ENCODE measurements at places on chromosomes 7 and 10.
A peak's percentile ranks its signal among the peaks of the same experiment; 100 is the strongest.

- no peaks in the 10 kb centered on the region for H3K4me1 ChIP-seq
- H3K27me3 ChIP-seq = no peaks in the 10 kb centered on the region
- H3K27ac ChIP-seq = no peak overlapping the region
- no peak overlapping the region for H3K4me3 ChIP-seq
- no peak for DNase-seq
- no peaks in the 10 kb centered on the region for H3K36me3 ChIP-seq
Observed at GRCh38 chr7:19561121-19561805, 147.6 kb downstream of the POLR1F start.

- H3K27me3 ChIP-seq = no peaks in the 10 kb centered on the region
- no peaks in the 10 kb centered on the region for H3K4me1 ChIP-seq
Observed at GRCh38 chr10:131702531-131703356, 198.1 kb upstream of the PPP2R2D start.

DNA sequence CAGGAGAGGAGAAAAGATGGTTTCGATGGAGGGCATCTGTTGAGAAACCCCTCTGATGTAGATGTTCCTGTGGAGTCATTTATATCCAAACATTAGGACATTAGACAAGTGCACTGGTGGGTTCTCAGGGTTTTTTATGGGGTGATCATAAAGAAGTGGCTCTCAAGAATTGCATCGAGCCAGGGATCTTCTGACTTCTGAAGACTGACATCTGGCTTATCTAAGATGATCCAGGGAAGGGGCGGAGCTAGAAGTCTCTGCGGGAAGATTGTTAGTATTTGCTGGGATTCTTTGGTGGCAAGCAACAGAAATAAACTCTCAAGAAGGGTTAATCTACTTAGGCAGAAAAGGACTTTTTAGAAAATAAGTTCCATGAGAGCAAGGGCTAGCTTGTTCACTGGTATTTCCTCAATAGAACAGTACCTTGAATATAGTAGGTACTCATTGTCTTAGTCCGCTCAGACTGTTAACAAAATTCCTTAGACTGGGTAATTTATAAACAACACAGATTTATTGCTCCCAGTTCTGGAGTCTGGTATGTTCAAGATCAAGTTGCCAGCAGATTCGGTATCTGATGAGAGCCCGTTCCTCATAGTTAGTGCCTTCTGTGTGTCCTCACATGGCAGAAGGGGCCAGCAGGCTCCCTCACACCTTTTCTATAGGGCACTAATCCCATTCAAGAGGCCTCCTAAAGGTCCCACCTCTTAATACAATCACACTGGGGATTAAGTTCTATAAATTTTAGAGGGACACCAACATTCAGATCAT, 28.5 kb upstream of the SYPL1 start:
- H3K27ac ChIP-seq = no peak overlapping the region
- no peaks in the 10 kb centered on the region for H3K27me3 ChIP-seq
- no peak for DNase-seq
- H3K36me3 ChIP-seq = no peaks in the 10 kb centered on the region
- H3K4me1 ChIP-seq = no peaks in the 10 kb centered on the region

DNA sequence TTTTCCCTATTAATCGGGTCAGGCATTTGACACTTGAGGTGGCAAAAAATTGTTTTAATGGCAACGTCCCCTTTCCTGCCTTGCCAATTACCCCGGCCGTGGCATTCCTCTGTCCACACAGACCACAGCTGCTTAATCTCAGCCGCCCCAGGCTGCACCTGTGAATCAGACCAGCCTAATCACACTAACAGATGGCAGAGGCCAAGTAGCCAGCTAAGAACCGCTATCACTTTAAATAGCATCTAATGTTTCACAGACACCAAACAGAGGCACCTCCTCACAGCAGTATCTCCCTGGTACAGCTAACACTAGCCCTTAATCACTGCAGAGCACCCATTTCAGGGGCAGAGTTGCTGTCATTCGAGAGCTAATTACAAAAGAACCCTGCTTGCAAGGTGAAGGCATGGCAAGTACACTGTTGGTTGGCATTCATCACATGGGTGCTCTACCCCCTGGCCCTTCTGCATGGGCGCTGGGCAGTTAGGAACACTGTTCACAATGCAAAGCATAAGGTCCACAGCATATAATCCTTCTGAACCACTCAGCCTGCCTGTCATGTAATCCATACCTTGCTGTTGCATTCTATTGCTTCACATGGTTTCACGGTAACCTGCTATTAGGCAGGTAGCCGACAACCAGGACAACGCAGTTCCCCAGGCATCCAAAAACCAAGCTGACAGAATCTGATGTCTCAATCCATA, 38.8 kb downstream of the FGFR2 start:
- DNase-seq = no peak
- no peaks in the 10 kb centered on the region for H3K27me3 ChIP-seq

GRCh38 chr7:29479301-29480200, 84.1 kb upstream of the PRR15 start:
- H3K27me3 ChIP-seq = no peaks in the 10 kb centered on the region
- no peaks in the 10 kb centered on the region for H3K4me1 ChIP-seq
- peak; percentile 92 for DNase-seq
- H3K4me3 ChIP-seq = no peak overlapping the region
- peak overlapping the region; percentile 77 for H3K27ac ChIP-seq
- no peaks in the 10 kb centered on the region for H3K36me3 ChIP-seq

- no peaks in the 10 kb centered on the region for H3K4me1 ChIP-seq
- H3K27me3 ChIP-seq = no peaks in the 10 kb centered on the region
- no peak overlapping the region for H3K27ac ChIP-seq
- H3K36me3 ChIP-seq = no peaks in the 10 kb centered on the region
- H3K4me3 ChIP-seq = no peak overlapping the region
Observed at GRCh38 chr10:23413629-23414089, 25.2 kb upstream of the OTUD1 start.

GRCh38 chr10:972763-973162, 15.5 kb upstream of the GTPBP4 start:
- no peak overlapping the region for H3K27ac ChIP-seq
- no peaks in the 10 kb centered on the region for H3K4me1 ChIP-seq
- no peaks in the 10 kb centered on the region for H3K27me3 ChIP-seq
- H3K36me3 ChIP-seq = no peaks in the 10 kb centered on the region

GRCh38 chr10:33506391-33506790, 171.9 kb upstream of the NRP1 start:
- DNase-seq = no peak
- H3K4me3 ChIP-seq = no peak overlapping the region
- no peaks in the 10 kb centered on the region for H3K4me1 ChIP-seq
- no peaks in the 10 kb centered on the region for H3K27me3 ChIP-seq
- H3K27ac ChIP-seq = no peak overlapping the region
- H3K36me3 ChIP-seq = no peaks in the 10 kb centered on the region

Data from small intestine (tissue), 16 donors.